ENCODE measurements at places on chromosomes 1 and 21. TPM values are rescaled to one million over a fixed set of nuclear protein-coding genes. Genes with fewer than 3 reads are reported as not detected.

DNA sequence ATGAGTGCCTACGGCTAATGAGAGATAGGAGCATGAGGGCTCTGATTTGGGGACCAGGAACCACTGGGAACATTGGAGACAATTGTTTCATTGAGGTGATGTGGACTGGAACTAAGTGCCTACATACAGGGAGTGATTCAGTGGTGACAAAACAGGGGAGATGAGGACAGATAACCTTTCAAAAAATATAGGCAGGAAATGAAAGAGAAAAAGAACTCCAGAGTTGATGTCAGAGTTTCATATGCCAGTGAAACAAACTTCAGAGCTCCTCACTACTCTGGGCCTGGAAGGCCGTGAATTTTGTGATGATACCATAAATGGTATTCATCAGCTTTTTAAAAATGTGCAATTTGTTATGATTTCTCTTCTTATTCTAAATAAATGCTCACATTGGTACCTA, 39.3 kb downstream of the FASLG start:
- DNase-seq: peak; percentile 39
- peak overlapping the region; percentile 69 for H3K4me3 ChIP-seq
- no peaks in the 10 kb centered on the region for H3K36me3 ChIP-seq
- H3K4me1 ChIP-seq: peaks cover 69% of the 10 kb centered on the region
- H3K27me3 ChIP-seq: no peaks in the 10 kb centered on the region

DNA sequence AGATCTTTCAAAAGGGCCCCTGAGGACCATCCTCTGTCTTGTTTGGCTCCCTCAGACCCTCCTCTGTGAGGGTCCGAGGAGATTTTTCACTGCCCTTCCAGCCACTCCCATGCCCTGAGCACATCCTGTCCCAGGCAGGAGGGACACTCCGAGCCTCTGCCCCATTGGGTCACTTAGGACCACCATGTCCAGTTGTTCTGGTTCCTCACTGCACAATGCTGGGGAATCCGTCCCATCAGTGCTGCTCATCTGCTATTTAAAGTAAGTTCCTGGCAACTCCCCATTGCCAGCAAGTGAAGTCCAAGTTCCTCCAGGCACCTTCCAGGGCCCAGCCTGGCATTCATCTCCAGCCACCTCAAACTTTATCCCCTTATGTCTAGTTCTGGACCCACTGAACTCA, 117.5 kb upstream of the GRIK3 start:
- no peak overlapping the region for H3K4me3 ChIP-seq
- DNase-seq: no peak
- no peaks in the 10 kb centered on the region for H3K27me3 ChIP-seq
- H3K27ac ChIP-seq: no peak overlapping the region
- H3K4me1 ChIP-seq: no peaks in the 10 kb centered on the region

GRCh38 chr1:236066828-236067386, 2.0 kb upstream of the NID1 start:
- H3K36me3 ChIP-seq: no peaks in the 10 kb centered on the region
- H3K4me3 ChIP-seq: no peak overlapping the region
- peaks cover 25% of the 10 kb centered on the region for H3K4me1 ChIP-seq
- no peak overlapping the region for H3K27ac ChIP-seq
- peaks cover 5% of the 10 kb centered on the region for H3K27me3 ChIP-seq
- DNase-seq: peak; percentile 18

GRCh38 chr21:37454869-37455503, 88.4 kb downstream of the DYRK1A start:
- peak overlapping the region; percentile 28 for H3K27ac ChIP-seq
- H3K4me3 ChIP-seq: peak overlapping the region; percentile 33
- no peak for DNase-seq
- H3K4me1 ChIP-seq: peaks cover 60% of the 10 kb centered on the region

- no peak for DNase-seq
- no peaks in the 10 kb centered on the region for H3K4me1 ChIP-seq
- no peak overlapping the region for H3K27ac ChIP-seq
- H3K36me3 ChIP-seq: no peaks in the 10 kb centered on the region
- no peak overlapping the region for H3K4me3 ChIP-seq
- no peaks in the 10 kb centered on the region for H3K27me3 ChIP-seq
Measured at GRCh38 chr1:217214551-217214950, 416.3 kb downstream of the GPATCH2 start.

GRCh38 chr1:93087532-93087931, 8.4 kb downstream of the MTF2 start:
- H3K4me1 ChIP-seq: peaks cover 41% of the 10 kb centered on the region
- H3K36me3 ChIP-seq: peaks cover 23% of the 10 kb centered on the region
- H3K27ac ChIP-seq: no peak overlapping the region
- H3K4me3 ChIP-seq: no peak overlapping the region
- no peaks in the 10 kb centered on the region for H3K27me3 ChIP-seq
- DNase-seq: no peak

- H3K36me3 ChIP-seq: no peaks in the 10 kb centered on the region
- peak; percentile 91 for DNase-seq
- peak within 1 kb of the TSS; percentile 39 for H3K4me3 ChIP-seq
- peaks cover 3% of the 10 kb centered on the region for H3K27me3 ChIP-seq
- H3K27ac ChIP-seq: peak within 1 kb of the TSS; percentile 17
- peaks cover 14% of the 10 kb centered on the region for H3K4me1 ChIP-seq
Measured at GRCh38 chr1:48471691-48472576, at the start of gene SPATA6. TSS of gene SPATA6 (minus strand) at chr1:48472204. CDS start at chr1:48472008, 196 bp downstream.

- H3K4me1 ChIP-seq: no peaks in the 10 kb centered on the region
- DNase-seq: no peak
- H3K27me3 ChIP-seq: no peaks in the 10 kb centered on the region
Measured at GRCh38 chr1:88398338-88398737, 285.7 kb upstream of the PKN2 start.

DNA sequence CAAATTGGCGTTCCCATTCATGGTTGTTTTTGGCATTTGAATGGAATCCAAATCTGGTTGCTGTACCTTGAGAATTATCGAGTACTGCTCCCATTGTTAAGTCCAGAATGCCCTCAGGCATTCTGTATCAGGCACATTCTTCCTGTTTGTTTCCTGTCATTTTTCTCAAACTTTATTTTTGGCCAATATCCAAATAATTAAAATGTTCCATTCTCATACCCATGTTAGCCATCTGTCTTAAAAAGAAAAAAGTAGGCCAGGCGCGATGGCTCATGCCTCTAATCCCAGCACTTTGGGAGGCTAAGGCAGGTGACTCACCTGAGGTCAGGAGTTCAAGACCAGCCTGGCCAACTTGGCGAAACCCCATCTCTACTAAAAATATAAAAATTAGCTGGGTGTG, 29.3 kb upstream of the SHISA4 start:
- no peak overlapping the region for H3K4me3 ChIP-seq
- H3K36me3 ChIP-seq: peaks cover 80% of the 10 kb centered on the region
- no peaks in the 10 kb centered on the region for H3K27me3 ChIP-seq
- no peak overlapping the region for H3K27ac ChIP-seq
- no peak for DNase-seq

DNA sequence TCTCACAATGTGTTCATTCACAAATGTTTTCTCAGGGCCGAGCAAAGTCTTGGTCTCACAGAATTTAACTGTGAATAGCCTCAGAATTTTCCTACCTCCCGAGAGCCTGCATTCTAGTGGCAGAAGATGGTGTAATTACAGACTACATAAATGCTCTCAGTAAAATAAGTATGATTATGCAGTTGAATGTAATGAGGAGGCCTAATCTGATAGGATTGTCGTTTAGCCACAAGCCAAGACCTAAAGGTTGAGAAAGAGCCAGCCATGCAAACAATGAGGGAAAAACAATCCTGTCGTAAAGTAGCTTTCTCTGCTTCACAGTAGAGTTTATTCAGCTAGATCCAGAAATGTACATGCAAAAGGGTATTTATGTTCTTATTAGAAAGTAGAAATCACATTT, 607.8 kb upstream of the B3GALT2 start:
- no peaks in the 10 kb centered on the region for H3K4me1 ChIP-seq
- H3K27me3 ChIP-seq: no peaks in the 10 kb centered on the region

DNA sequence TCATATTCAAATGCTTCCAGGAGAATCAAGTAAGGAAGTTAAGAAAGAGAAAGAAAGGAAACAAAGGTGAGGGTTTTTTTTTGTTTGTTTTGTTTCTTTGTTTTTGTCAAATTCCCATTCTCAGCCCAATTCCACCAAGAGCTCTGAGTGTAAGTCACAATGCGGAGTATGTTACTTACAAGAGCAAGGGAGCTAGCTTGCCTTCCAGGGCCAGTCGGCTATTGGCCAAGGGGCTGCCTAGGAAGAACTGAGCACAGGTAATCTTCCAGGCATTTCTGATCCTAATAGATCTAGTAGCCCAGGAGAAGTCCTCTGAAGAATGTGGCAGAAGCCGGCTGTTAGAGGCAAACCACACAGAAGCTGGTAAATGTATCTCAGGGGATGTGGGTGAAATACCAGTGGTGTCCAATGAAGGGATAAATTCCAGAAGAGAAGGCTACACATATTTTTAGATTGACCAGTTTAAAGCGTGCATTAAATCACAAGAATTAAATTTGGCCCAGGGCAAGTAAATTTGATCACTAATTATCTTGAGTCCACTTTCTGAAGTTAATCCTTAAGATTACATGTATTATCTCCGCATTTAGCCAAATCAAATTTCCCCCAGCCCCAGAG, 239.6 kb upstream of the ADAMTS5 start:
- DNase-seq: no peak
- no peak overlapping the region for H3K27ac ChIP-seq
- H3K4me1 ChIP-seq: no peaks in the 10 kb centered on the region
- H3K4me3 ChIP-seq: no peak overlapping the region
- H3K27me3 ChIP-seq: no peaks in the 10 kb centered on the region

GRCh38 chr1:12475947-12476346, 142.1 kb downstream of the DHRS3 start:
- H3K27me3 ChIP-seq: no peaks in the 10 kb centered on the region
- H3K27ac ChIP-seq: no peak overlapping the region
- H3K36me3 ChIP-seq: peaks cover 10% of the 10 kb centered on the region
- no peak for DNase-seq

- no peak for DNase-seq
- no peaks in the 10 kb centered on the region for H3K27me3 ChIP-seq
- no peak overlapping the region for H3K4me3 ChIP-seq
Measured at GRCh38 chr1:214354440-214355148, 73.6 kb downstream of the SMYD2 start.

GRCh38 chr1:34759503-34760357, at the start of gene GJB4:
TSS of gene GJB4 (plus strand) at chr1:34759740. CDS start at chr1:34761255, 1,515 bp downstream.
- no peaks in the 10 kb centered on the region for H3K36me3 ChIP-seq
- no peak within 1 kb of the TSS for H3K27ac ChIP-seq
- no peaks in the 10 kb centered on the region for H3K27me3 ChIP-seq
- DNase-seq: no peak
- H3K4me1 ChIP-seq: no peaks in the 10 kb centered on the region
- H3K4me3 ChIP-seq: no peak within 1 kb of the TSS

DNA sequence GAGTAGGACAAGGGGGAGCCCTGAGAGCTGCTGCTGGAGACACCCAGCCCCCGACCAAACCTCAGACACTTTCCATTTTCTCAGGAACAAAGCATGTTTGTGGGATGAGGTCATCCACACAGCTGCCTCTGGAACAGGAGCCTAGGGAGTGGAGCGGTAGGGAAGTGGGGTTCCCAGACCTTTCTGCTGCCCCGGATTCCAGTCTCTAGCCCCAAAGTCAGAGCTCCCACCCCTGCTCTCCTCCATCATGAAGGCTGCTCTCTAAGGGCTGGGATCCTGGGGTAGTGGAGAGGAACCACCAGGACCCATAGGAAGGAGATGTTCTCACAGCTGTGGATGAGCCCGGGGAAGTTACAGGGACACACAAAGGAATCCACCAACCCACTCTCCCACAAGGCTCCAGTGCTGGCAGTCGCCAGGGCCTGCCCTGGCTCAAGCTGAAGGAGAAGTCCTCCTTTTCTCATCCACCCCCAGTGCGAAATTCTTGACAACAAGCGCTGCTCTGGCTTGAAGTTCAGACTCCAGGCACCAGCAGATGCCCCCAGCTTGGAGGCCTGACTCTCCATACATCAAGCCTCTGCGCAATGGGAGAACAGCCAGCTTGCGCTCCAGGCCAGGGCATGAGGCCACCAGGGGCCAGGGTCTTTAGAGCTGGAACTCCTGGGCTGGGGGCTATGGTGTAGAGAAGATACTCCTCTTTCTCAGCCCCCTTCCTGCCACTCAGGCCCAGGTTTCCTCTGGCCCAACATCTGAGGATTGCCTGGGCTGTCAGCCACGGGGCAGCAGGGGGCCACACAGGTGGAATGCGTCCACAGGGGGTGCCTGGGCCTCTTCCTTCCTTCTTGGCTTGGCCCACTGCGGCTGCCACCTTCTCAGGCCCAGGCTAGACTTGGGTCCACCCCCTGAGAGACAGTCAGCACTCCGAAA, 4.5 kb downstream of the FHL3 start:
- peaks cover 4% of the 10 kb centered on the region for H3K36me3 ChIP-seq
- H3K27ac ChIP-seq: peak overlapping the region; percentile 17
- H3K4me3 ChIP-seq: no peak overlapping the region
- no peaks in the 10 kb centered on the region for H3K27me3 ChIP-seq
- peaks cover 43% of the 10 kb centered on the region for H3K4me1 ChIP-seq

DNA sequence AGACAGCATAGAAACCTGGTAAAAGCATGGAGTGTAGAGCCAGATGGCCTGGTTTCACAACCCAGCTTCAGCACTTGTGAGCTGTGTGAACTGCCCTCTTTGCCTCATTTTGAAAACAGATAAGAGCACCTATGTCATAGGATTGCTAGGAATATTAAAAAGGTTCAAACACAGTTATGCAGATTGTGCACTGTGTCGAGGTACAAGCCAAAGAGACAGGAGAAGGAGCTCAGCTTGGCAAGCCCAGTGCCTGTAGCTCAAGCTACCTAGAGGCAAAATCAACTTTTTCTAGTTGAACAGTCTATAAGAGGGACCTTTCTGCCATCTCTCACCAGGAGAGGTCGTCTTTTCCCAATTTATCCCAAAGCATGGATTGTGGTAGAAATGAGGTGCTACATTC, 5.0 kb downstream of the CHODL start:
- DNase-seq: no peak
- no peaks in the 10 kb centered on the region for H3K36me3 ChIP-seq
- no peaks in the 10 kb centered on the region for H3K4me1 ChIP-seq
- H3K27ac ChIP-seq: no peak overlapping the region

- peaks cover 66% of the 10 kb centered on the region for H3K4me1 ChIP-seq
- H3K27me3 ChIP-seq: no peaks in the 10 kb centered on the region
- DNase-seq: no peak
- no peaks in the 10 kb centered on the region for H3K36me3 ChIP-seq
Measured at GRCh38 chr1:203663821-203664220, 37.2 kb downstream of the ATP2B4 start.

The FCRL4 gene
- not detected for total RNA-seq

The DONSON gene
- 15.2 TPM for total RNA-seq

The BMP8B gene
- total RNA-seq: 0.39 TPM

The C1orf87 gene
- not detected for total RNA-seq

The PDPN gene
- not detected for total RNA-seq

The ACTL8 gene
- not detected for total RNA-seq

The THBS3 gene
- 18.4 TPM for total RNA-seq

The TMOD4 gene
- 3.3 TPM for total RNA-seq

The PIGM gene
- 3.6 TPM for total RNA-seq

The IGSF21 gene
- not detected for total RNA-seq

The TAF5L gene
- 33.6 TPM for total RNA-seq

The HMGCL gene
- 15.7 TPM for total RNA-seq
